Naive thymus-derived CD8-positive, alpha-beta T cell (primary cell): ENCODE measurements at places on chromosomes 4 and X. TPM values are rescaled to one million over a fixed set of nuclear protein-coding genes. Genes with fewer than 3 reads are reported as not detected.
A peak's percentile ranks its signal among the peaks of the same experiment; 100 is the strongest.

DNA sequence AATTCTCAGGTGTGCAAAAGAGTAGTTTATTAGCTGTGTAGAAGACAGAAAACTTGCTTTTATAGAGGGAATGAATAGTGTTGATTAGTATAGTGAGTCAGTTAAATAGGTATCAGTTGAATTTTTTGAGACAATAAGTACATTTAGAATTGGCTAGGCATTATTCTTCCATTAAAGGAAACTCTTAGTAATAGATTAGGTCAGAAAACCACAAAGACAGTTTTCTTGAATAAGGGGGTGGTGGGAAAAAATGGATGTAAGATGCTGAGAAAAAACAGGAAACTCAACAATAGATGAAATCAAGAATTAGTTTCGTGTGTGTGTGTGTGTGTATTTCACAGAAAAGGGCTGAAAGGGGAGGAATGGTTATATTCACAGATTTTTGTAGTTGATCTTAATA, 16.8 kb downstream of the CD38 start:
- peaks cover 17% of the 10 kb centered on the region for H3K4me1 ChIP-seq
- peaks cover 6% of the 10 kb centered on the region for H3K36me3 ChIP-seq
- H3K27ac ChIP-seq, result peak overlapping the region; percentile 1

DNA sequence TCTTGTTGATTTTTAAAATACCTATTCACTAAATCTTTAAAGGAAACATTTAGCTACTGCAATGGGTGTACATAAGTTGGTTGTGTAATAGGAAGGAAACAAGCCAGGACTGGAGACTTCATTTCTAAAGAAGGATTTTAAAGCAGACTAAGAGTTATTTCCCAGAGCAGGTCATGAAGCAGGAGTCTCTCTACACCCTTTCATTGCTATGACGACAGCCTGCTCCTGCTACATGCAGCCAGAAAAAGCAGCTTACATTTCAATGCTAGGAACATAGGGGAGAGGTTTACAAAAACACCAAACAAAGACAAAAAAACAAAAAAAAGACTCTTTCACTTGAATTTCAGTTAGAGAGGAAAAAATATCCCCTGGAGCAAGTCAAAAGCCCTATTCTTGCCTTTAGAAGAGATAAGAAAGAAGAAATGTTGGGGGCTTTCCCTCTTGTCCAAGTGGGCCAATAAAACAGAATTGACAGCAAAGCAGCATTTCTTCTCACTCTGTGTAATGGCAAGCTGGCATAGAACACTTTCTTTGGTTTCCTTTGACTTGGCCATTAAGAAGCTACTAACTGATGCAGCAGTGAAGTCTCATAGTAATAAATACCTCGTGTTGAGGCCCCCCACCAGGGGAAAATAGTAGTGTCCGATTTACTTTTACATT, 3.4 kb downstream of the SPARCL1 start:
- H3K27me3 ChIP-seq, result no peaks in the 10 kb centered on the region
- no peaks in the 10 kb centered on the region for H3K4me1 ChIP-seq
- H3K36me3 ChIP-seq, result peaks cover 3% of the 10 kb centered on the region
- no peak for DNase-seq
- H3K27ac ChIP-seq, result no peak overlapping the region

DNA sequence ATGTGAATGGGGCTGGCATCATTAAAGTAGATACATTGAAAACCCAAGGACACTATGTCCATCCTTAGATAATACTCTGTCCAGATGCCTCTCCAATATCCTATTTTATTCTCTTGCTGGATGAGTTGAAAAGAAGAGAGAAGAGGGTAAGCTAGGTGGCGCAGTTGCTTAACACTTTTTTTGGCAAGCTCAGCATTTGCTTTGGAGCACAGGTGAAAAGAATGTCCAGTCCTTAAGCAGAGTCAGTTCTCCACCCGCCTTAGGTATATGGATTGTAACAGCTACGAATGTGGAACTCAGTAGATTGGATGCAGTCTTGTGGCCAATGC, 208.4 kb downstream of the NWD2 start:
- peaks cover 36% of the 10 kb centered on the region for H3K27me3 ChIP-seq
- H3K4me3 ChIP-seq, result peak overlapping the region; percentile 88
- H3K4me1 ChIP-seq, result peaks cover 10% of the 10 kb centered on the region
- no peak for DNase-seq

DNA sequence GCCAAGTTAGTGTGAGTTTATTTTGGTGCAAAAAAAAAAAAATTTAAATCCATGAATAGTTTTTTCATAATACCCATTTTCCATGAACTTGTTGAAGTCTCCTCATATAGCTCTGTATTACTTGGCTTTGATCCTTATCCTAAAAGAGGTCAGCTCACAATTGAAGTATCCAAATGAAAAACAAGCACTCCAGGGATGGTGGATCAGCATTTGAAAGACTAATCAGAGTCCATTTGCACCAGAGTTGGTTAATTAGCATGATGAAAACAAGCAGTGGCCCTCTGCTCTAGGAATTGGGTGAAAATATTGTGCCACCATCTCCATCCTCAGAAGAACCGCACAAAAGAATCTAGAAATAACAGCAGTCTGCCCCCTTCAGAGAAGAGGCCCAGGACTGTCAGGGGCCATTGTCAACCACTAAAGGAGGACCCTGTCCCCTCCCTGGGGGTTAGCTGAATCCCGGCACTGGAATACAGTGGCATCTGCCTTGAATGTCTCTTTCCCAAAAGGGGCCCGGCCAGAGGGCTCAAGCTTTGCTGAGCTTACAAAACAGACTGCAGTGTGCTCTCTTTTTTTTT, 24.7 kb downstream of the SH3KBP1 start:
- peaks cover 39% of the 10 kb centered on the region for H3K4me1 ChIP-seq
- DNase-seq, result no peak
- no peak overlapping the region for H3K27ac ChIP-seq
- H3K4me3 ChIP-seq, result no peak overlapping the region

The HOPX gene
- 183 TPM for polyA plus RNA-seq

The CENPVL1 gene
- polyA plus RNA-seq, result not detected

The ARL9 gene
- polyA plus RNA-seq, result not detected

GRCh38 chr4:80180743-80181142, 16.6 kb upstream of the PRDM8 start:
- peaks cover 41% of the 10 kb centered on the region for H3K4me1 ChIP-seq
- H3K36me3 ChIP-seq, result peaks cover 9% of the 10 kb centered on the region
- no peak for DNase-seq
- H3K27ac ChIP-seq, result no peak overlapping the region
- peaks cover 2% of the 10 kb centered on the region for H3K27me3 ChIP-seq

DNA sequence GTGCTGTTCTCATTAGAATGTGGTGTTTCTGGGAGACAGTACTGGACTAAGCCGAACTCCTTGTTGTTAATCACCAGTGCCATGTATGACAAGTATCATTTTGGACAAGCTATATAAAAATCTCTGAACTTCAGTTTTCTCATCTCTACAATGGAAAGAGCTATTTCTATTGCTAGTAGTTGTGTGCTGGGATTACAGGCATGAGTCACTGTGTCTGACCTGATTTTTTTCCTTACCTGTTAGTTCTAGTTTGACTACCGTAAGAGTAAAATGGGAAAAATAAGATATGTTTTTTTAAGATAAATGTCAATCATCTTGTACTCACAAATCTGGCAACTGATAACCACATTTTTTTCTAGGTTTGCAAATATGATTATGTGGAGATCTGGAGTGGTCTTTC, 192.3 kb downstream of the TLL1 start:
- no peak for DNase-seq
- H3K4me3 ChIP-seq, result no peak overlapping the region
- no peaks in the 10 kb centered on the region for H3K27me3 ChIP-seq
- H3K36me3 ChIP-seq, result no peaks in the 10 kb centered on the region

DNA sequence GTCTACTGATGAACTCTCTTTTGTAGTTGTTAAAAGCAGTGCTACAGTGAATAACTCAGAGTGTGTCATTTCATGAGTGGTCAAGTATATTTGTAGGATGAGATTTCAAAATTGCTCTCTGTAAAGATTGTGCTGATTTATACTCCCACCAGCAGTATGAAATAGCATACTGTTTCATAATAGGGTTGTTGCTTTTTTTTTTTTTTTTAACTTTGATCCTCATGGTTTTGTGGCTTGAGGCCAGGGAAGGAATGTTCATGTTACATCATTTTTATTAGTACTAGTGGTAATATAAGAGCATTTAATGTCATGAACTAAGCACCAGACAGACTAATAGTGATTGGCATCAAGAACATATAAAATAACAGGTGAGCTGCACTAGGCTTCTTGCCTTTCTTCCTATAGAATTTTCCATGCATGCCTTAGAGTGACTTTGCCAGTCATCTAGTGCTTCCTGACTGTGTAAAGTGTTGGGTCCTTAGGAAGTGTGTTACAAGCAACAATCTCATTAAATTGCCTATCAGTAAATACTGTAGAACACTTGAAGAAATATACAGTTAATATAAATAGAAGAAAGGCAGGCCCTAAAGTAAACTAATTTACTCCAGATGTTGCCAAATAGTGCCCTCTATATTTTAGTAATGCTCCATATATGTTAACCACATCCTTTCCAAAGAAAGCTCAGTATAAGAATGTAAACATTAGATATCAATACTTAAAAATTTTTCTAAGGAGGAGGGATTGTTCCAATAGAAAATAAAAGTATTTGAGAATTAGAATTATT, 38.6 kb upstream of the MSMO1 start:
- no peak for DNase-seq
- no peaks in the 10 kb centered on the region for H3K27me3 ChIP-seq
- peaks cover 34% of the 10 kb centered on the region for H3K4me1 ChIP-seq
- H3K36me3 ChIP-seq, result peaks cover 21% of the 10 kb centered on the region

- H3K27me3 ChIP-seq, result peaks cover 8% of the 10 kb centered on the region
- no peak overlapping the region for H3K4me3 ChIP-seq
- H3K36me3 ChIP-seq, result no peaks in the 10 kb centered on the region
- DNase-seq, result no peak
Measured at GRCh38 chrX:120022763-120023162, 54.7 kb downstream of the RHOXF2B start.

The NPNT gene
- polyA plus RNA-seq, result not detected

- no peak for DNase-seq
- H3K36me3 ChIP-seq, result no peaks in the 10 kb centered on the region
- no peaks in the 10 kb centered on the region for H3K4me1 ChIP-seq
Measured at GRCh38 chrX:46262304-46262703, 282.9 kb downstream of the ZNF674 start.

The TMPRSS11A gene
- not detected for polyA plus RNA-seq

DNA sequence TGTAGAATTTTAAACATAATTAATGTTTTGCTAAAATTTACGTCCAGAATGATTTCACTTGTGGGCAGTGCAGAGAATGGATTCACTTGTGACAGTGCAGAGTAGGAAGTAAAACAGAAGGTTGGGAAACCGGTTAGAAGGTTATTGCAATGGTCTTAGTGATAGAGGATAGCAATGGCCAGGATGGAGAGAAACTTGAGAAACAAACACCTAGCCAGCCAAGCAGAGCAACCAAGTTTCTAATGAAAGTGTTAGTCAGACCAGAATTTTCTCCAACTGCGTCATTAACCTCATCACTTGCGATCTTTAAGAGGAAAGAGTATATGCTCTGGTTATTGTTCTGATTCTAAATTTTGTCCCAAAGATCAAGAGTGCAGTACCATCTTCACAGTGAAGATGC, 50.0 kb upstream of the TBC1D9 start:
- H3K27me3 ChIP-seq, result peaks cover 4% of the 10 kb centered on the region
- no peaks in the 10 kb centered on the region for H3K36me3 ChIP-seq
- DNase-seq, result no peak
- H3K4me3 ChIP-seq, result peak overlapping the region; percentile 3

The ATOH1 gene
- not detected for polyA plus RNA-seq

GRCh38 chrX:133702230-133702629, 283.2 kb downstream of the GPC3 start:
- DNase-seq, result no peak
- H3K4me3 ChIP-seq, result no peak overlapping the region
- H3K27me3 ChIP-seq, result no peaks in the 10 kb centered on the region
- H3K4me1 ChIP-seq, result peaks cover 2% of the 10 kb centered on the region

- no peaks in the 10 kb centered on the region for H3K36me3 ChIP-seq
- DNase-seq, result no peak
- H3K4me3 ChIP-seq, result no peak overlapping the region
- H3K27me3 ChIP-seq, result no peaks in the 10 kb centered on the region
- no peak overlapping the region for H3K27ac ChIP-seq
Measured at GRCh38 chrX:48626401-48627298, 29.4 kb downstream of the WDR13 start.

- no peaks in the 10 kb centered on the region for H3K36me3 ChIP-seq
- H3K27ac ChIP-seq, result no peak overlapping the region
- no peak overlapping the region for H3K4me3 ChIP-seq
- DNase-seq, result no peak
- no peaks in the 10 kb centered on the region for H3K4me1 ChIP-seq
Measured at GRCh38 chr4:185573651-185574199, 38.4 kb upstream of the PDLIM3 start.

The BEX1 gene
- polyA plus RNA-seq, result 0.73 TPM

The TMPRSS11B gene
- not detected for polyA plus RNA-seq

DNA sequence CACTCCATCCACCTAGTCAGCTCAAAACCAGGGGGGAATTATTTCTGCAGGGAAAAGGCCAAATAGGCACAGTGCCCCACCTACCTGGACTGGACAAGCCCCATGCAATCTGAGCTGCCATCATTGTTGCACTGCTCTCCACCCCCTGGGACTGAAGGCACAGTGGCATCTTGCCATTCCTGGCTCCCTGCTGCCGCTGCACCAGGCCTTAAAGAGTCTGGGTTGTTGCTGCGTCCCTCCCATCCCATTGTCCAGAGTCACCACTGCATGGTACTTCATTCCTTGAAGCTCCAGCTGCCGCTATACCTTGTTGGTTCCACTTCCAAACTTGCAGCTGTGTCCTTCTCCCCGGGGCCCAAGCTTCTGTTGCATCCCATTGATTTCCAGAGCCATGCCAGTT, 629.7 kb downstream of the STIM2 start:
- no peaks in the 10 kb centered on the region for H3K4me1 ChIP-seq
- H3K27ac ChIP-seq, result no peak overlapping the region
- H3K36me3 ChIP-seq, result no peaks in the 10 kb centered on the region
- no peak for DNase-seq
- H3K27me3 ChIP-seq, result no peaks in the 10 kb centered on the region
- H3K4me3 ChIP-seq, result no peak overlapping the region

GRCh38 chr4:56505269-56506130, at the start of gene ARL9:
ARL9 (plus strand) TSS chr4:56505791; CDS start chr4:56505863, 72 bp downstream.
- H3K27ac ChIP-seq, result peak within 1 kb of the TSS; percentile 22
- DNase-seq, result peak; percentile 64
- no peaks in the 10 kb centered on the region for H3K27me3 ChIP-seq
- peaks cover 8% of the 10 kb centered on the region for H3K36me3 ChIP-seq
- H3K4me1 ChIP-seq, result peaks cover 15% of the 10 kb centered on the region

GRCh38 chrX:8413279-8413678, 51.4 kb upstream of the VCX3B start:
- no peak for DNase-seq
- no peaks in the 10 kb centered on the region for H3K27me3 ChIP-seq
- H3K36me3 ChIP-seq, result no peaks in the 10 kb centered on the region
- H3K4me3 ChIP-seq, result no peak overlapping the region
- no peak overlapping the region for H3K27ac ChIP-seq
- H3K4me1 ChIP-seq, result no peaks in the 10 kb centered on the region

DNA sequence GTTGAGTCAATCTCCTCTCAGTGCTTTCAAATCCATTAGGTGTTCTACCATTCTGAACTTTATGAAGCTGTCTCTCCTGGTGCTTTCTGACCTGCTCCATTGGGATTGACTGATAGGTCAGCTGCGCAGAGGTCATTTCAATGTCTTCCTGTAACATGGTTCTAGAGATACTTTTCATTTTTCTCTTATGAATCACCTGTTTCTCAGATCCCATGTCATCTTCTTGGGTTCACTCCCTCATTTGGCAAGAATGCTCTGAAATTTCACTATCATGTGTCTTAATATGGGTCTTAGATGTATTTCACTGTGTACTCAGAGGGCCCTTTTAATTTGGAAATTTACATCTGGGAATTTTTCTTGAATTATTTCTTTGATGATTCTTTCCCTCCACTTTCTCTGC, 13.8 kb upstream of the PGM2 start:
- no peaks in the 10 kb centered on the region for H3K36me3 ChIP-seq
- peak overlapping the region; percentile 19 for H3K27ac ChIP-seq
- no peak overlapping the region for H3K4me3 ChIP-seq
- no peaks in the 10 kb centered on the region for H3K27me3 ChIP-seq
- H3K4me1 ChIP-seq, result peaks cover 24% of the 10 kb centered on the region
- no peak for DNase-seq
